ENCODE measurements at places on chromosomes 2 and 18. TPM values are rescaled to one million over a fixed set of nuclear protein-coding genes. Genes with fewer than 3 reads are reported as not detected.

DNA sequence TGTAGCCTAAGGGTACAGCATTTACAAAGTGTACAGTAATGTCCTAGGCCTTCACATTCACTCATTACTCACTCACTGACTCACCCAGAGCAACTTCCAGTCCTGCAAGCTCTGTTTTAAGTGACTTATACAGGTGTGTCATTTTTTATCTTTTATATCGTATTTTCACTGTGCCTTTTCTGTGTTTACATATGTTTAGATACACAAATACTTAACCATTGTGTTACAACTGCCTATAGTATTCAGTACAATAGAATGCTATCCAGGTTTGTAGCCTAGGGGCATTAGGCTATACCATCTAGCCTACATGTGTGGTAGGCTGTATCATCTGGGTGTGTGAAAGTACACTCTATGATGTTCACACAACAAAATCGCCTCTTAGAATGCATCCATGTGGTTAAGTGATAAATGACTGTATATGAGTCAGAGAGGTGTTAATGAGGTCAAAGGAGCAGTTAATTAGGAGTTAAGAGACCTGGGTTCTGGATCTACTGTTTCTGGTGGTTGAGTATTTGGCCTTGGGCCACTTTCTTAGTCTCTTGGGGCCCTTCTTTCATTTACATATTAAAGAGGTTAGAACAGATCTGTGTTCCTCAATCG, 149.1 kb downstream of the GREB1L start:
- no peak for DNase-seq
- no peaks in the 10 kb centered on the region for H3K36me3 ChIP-seq
- no peaks in the 10 kb centered on the region for H3K27me3 ChIP-seq

DNA sequence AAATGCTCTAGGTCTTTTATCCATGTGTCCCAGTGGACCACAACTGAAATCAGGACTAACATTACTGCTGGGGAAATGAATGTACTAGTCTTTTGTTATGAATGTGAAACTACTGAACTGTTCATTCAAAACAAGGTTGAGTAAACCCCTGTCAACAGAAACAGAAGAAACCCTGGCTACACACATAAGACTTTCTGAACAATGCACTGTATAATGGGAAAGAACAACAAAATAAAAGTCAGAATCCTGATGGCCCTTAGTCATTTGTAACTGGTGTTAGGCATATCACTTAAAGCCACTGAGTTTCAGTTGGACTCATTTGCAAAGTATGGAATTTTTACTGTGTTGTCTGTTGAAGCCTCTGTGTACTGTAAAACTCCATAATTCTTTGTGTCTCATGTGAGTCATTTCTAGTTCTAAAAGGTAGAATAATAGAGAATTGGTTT, 77.0 kb upstream of the UBXN4 start:
- no peak for DNase-seq
- no peaks in the 10 kb centered on the region for H3K27me3 ChIP-seq
- no peak overlapping the region for H3K4me3 ChIP-seq
- peaks cover 4% of the 10 kb centered on the region for H3K4me1 ChIP-seq
- H3K36me3 ChIP-seq: no peaks in the 10 kb centered on the region
- H3K27ac ChIP-seq: no peak overlapping the region

DNA sequence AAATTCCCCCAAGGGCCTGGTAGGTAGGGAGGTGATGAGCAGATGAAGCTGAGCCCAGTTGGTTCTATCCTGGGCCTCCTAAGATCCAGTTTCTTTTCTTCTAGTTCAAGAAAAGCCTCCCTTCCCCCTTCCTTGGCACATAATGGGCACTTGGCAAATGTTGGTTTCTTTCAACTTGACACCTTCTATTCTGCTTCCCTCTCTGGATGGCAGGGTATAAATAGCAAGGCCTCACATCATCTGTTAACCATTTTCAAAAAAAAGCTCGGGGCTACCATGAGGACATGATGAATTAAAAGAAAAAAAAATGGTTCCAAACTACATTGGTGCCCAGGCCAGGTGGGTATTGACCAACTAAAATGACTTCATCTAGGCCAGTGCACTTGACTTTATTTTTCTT, 29.9 kb downstream of the CTAGE1 start:
- no peak overlapping the region for H3K27ac ChIP-seq
- no peak overlapping the region for H3K4me3 ChIP-seq
- DNase-seq: no peak
- no peaks in the 10 kb centered on the region for H3K4me1 ChIP-seq
- H3K36me3 ChIP-seq: no peaks in the 10 kb centered on the region

GRCh38 chr2:41686156-41686555, 361.7 kb upstream of the PKDCC start:
- H3K4me1 ChIP-seq: no peaks in the 10 kb centered on the region
- no peaks in the 10 kb centered on the region for H3K36me3 ChIP-seq
- H3K27me3 ChIP-seq: no peaks in the 10 kb centered on the region
- H3K27ac ChIP-seq: no peak overlapping the region
- no peak for DNase-seq

The ACKR3 gene
- 50.5 TPM for total RNA-seq

The NT5DC4 gene
- not detected for total RNA-seq
